G401 (cell line): ENCODE measurements at places on chromosomes 12 and 14. TPM values are rescaled to one million over a fixed set of nuclear protein-coding genes. Genes with fewer than 3 reads are reported as not detected.

DNA sequence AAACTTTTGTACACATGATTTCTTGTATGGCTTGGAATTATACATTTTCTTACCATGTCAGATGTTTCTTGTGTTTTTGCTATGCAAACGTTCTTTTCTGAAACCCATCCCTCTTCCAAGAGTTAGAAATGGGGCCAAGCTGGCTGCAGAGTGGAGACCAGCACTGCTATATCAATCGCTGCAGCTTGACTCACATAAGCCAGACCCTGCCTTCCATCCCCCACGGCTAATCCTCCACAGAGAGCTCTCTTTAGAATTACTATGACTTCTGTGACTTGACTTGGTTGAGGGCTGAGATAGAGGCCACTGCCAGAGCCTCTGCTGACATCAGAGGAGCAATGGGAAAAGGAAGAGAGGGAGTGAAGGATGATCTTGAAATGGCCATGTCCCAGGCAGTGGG lies 147.9 kb downstream of the DACT1 start:
- no peak for DNase-seq

GRCh38 chr12:117968826-117969659 lies at the start of gene KSR2:
KSR2 (minus strand) TSS chr12:117968990; CDS start chr12:117968255, 735 bp downstream.
- DNase-seq: peak; percentile 88

GRCh38 chr14:51293149-51293911 lies 53.3 kb downstream of the TMX1 start:
- no peak for DNase-seq

DNA sequence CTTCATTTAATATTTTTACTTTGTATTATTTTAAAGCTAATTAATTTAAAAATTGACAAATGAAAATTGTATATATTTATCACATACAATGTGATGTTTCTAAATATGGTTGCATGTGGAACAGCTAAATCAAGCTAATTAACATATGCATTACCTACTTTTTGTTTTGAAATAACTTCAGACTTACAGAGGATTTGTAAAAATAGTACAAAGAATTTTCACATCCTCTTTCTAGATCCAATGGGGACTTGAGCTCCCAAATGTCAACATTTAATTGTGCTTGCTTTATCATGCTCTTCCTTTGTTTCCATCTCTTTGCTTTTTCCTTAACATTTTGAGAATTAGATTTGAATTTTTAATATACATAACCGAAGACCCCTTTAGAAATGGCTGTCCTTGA lies 6.6 kb downstream of the DCD start:
- no peak for DNase-seq

DNA sequence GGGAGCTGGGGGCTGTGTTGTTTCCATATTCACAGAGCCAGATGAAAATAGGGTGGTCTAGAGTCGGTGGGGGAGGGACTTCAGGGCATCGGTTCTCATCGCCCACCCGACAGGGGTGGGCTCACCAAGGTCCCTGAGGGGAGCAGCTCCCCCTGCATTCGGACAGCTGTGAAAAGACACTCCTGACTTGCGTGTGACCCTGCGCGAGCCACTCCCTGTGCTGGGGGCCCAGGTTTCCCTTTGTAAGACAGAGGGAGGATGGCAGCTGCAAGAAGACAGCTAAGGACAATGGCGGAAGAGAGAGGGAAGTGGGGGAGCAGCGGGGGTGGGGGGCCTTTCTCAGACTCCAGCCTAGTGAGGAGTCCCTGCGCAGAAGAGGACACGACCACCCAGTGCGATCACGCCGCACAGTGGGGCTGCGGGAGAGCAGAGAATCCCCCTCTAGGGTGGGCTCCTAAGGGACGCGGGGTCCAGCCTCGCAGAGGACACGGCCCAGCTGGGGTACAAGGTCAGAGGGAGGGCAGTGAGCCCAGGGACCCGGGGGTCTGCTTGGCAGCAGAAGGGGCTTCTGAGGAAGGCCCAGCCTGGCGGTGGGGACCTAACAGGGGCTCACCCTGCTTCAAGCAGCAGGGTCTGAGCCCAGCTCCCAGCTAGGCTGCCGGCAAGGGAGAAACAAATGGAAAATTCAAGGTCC lies 326.9 kb upstream of the DIO3 start:
- no peak for DNase-seq

DNA sequence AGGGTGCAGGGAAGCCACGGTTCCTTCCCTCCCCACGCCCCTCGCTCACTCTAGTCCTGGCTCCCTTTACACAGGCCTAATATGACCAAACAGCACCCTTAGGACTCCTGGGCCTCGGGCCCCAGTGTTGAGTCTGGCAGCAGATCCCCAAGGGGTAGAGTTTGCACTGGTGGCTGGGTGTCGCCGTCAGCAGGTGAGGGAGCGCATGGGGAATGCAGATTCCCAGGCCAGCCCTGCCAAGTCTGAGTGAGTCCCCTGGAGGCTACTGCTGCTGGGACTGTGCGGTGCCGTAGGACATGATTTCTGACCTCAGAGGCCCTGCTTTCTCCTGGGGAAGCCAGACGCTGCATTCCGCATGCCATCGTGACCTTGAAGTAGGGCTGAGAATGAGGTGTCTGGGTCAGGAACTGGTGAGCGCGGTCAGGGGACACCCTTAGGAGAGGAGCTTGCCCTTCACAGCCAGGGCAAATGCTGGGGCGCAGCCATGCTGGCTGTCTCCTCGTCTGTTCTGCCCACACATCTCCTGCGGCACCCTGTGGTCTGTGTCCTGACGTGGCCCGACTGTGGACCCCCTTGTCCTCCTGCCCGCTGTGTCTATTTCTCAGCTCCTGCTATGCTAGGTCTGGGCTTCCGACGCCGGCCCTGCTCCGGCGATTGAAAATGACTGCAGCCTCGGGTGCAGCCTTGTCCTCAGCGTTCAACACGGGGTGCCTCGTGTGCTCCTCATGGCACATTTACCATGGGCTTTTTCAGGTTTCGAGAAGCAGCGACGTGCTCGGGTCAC lies 37.6 kb upstream of the PRMT8 start:
- DNase-seq: no peak

- DNase-seq: no peak
These were observed 70.7 kb downstream of the SUSD6 start for GRCh38 chr14:69682136-69682535.

The RIMBP2 gene
- total RNA-seq: 65.0 and 75.3 TPM in 2 replicates

The LAG3 gene
- total RNA-seq: 0.31 and 0.58 TPM in 2 replicates

The MMP17 gene
- 2.0 and 3.4 TPM in 2 replicates for total RNA-seq

The DENND5B gene
- 6.1 and 13.0 TPM in 2 replicates for total RNA-seq

The TMEM253 gene
- not detected in 2 replicates for total RNA-seq

The ABHD12B gene
- total RNA-seq: not detected in 2 replicates

The IQSEC3 gene
- not detected in 2 replicates for total RNA-seq
